DMS153 (cell line): ENCODE measurements at places on chromosomes 2 and 18.

DNA sequence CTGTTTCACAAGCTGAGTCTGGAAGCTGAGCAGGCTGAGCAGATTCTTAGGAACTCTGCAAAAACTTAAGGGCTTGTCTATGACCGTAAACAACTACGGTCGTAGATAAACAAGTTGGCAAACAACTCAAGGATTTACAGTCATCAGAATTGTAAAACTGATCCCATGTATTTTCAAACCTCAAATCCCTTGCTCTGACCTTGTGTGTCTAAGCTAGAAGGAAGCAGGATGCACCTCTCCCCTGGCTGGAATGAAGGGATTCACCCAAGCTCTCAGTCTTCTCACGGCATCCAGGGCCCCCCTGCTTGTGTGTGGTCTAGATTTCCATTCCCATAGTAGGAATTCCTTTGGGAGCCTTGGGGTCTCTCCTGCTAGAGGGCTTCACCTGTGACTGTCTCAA, 12.4 kb upstream of the IL1RN start:
- DNase-seq = no peak

- DNase-seq = no peak
Observed at GRCh38 chr2:127626917-127627739, 18.8 kb upstream of the GPR17 start.

DNA sequence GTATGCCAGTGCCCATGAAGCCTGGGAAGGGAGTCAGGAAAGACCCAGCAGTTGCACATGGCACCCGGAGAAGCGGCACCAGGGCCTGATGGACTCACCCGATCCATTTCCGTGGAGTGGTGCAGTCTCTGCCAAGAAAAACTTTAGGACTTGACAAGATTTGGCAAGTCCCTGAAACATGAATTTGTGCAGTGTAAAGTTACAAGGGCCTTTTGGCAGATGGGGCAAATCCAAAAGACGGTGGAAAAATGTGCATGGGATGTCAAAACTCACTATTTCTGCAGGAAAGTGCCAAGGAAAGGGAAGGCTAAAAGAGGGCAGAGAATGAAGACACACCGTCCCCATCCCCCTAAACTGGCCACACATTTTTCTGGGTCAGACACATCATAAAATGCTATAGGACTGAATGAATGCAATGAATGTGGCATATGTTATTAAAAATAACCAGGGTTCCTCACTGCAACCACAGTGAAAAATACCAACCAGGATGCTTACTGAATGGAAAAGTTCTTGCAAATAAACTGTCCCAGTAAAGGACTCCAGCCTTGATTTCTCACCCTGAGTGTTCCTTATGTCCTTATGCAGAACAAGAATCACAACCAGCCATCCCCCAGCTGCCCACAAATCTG, 173.5 kb upstream of the SIX2 start:
- DNase-seq = no peak

GRCh38 chr2:152883951-152884487, 165.6 kb downstream of the ARL6IP6 start:
- DNase-seq = no peak

GRCh38 chr2:191177751-191178736, 27.2 kb upstream of the STAT4 start:
- no peak for DNase-seq

GRCh38 chr2:152766928-152767327, 48.5 kb downstream of the ARL6IP6 start:
- DNase-seq = no peak

- DNase-seq = no peak
Observed at GRCh38 chr2:145985517-145985916, 1465.6 kb upstream of the ZEB2 start.

DNA sequence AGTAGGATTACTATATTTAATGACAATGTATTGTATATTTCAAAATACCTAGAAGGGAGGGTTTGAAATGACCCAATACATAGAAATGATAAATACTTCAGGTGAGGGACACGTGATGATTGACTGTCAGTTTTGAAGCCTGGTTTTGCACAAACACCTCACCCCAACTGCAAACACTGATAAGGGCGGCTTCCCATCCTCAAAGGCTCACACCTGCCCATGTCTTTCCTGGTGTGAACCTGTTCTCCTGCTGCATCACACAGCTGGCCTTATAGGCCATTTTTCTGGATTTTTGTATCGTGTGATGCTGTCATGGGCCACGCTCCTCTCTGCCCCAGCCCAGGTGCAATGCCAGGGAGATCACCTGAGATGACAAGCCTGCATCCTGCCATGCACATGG, 166.5 kb upstream of the NCK2 start:
- DNase-seq = no peak

- peak; percentile 41 for DNase-seq
Observed at GRCh38 chr2:149768320-149768799, 180.8 kb upstream of the MMADHC start.
